Immature natural killer cell (primary cell): ENCODE measurements at places on chromosomes 11 and 22. TPM values are rescaled to one million over a fixed set of nuclear protein-coding genes. Genes with fewer than 3 reads are reported as not detected.

Gene NXPE2
- not detected for polyA plus RNA-seq

Gene TEX12
- polyA plus RNA-seq: 0.78 TPM

Gene MSANTD2
- 5.7 TPM for polyA plus RNA-seq

Gene MMP26
- polyA plus RNA-seq: not detected

Gene TSSK2
- not detected for polyA plus RNA-seq

Gene TRIM49D1
- polyA plus RNA-seq: not detected

Gene SMIM35
- 0.49 TPM for polyA plus RNA-seq

Gene CRYBB3
- polyA plus RNA-seq: not detected

Gene SPTY2D1
- 20.7 TPM for polyA plus RNA-seq

Gene TPP1
- 110 TPM for polyA plus RNA-seq

Gene OR4C3
- not detected for polyA plus RNA-seq

Gene PDGFD
- 88.0 TPM for polyA plus RNA-seq

Gene FAM181B
- polyA plus RNA-seq: not detected

Gene PLA2G3
- polyA plus RNA-seq: not detected

Gene OR51I1
- polyA plus RNA-seq: not detected

Gene B3GAT3
- polyA plus RNA-seq: 49.7 TPM

Gene MRGPRF
- polyA plus RNA-seq: not detected

Gene HBG2
- 1.9 TPM for polyA plus RNA-seq

Gene LARGE2
- polyA plus RNA-seq: not detected

Gene SUSD2
- 0.14 TPM for polyA plus RNA-seq

Gene CDHR5
- polyA plus RNA-seq: not detected

Gene VPREB1
- not detected for polyA plus RNA-seq

Gene SHANK2
- not detected for polyA plus RNA-seq

Gene UBTFL1
- polyA plus RNA-seq: not detected

Gene ATXN10
- 113 TPM for polyA plus RNA-seq

Gene MYBPC3
- polyA plus RNA-seq: not detected

Gene MDK
- polyA plus RNA-seq: not detected

Gene TTC36
- polyA plus RNA-seq: 0.50 TPM

Gene TUBGCP6
- 18.0 TPM for polyA plus RNA-seq

Gene KRTAP5-10
- polyA plus RNA-seq: not detected

Gene MIOX
- polyA plus RNA-seq: not detected

Gene TMEM191B
- 1.7 TPM for polyA plus RNA-seq

Gene PAMR1
- not detected for polyA plus RNA-seq

Gene FDXACB1
- polyA plus RNA-seq: 5.8 TPM

Gene SEZ6L
- not detected for polyA plus RNA-seq

Gene TUB
- polyA plus RNA-seq: not detected

Gene APOL6
- polyA plus RNA-seq: 18.4 TPM

Gene LMO2
- 1.9 TPM for polyA plus RNA-seq

Gene SPA17
- polyA plus RNA-seq: 0.36 TPM

Gene FREY1
- not detected for polyA plus RNA-seq

Gene CDC45
- not detected for polyA plus RNA-seq

Gene TTC12
- 7.7 TPM for polyA plus RNA-seq

Gene HEPACAM
- polyA plus RNA-seq: not detected

Gene SDHAF2
- polyA plus RNA-seq: 129 TPM
